ENCODE measurements at places on chromosomes 1 and 21. TPM values are rescaled to one million over a fixed set of nuclear protein-coding genes. Genes with fewer than 3 reads are reported as not detected.

DNA sequence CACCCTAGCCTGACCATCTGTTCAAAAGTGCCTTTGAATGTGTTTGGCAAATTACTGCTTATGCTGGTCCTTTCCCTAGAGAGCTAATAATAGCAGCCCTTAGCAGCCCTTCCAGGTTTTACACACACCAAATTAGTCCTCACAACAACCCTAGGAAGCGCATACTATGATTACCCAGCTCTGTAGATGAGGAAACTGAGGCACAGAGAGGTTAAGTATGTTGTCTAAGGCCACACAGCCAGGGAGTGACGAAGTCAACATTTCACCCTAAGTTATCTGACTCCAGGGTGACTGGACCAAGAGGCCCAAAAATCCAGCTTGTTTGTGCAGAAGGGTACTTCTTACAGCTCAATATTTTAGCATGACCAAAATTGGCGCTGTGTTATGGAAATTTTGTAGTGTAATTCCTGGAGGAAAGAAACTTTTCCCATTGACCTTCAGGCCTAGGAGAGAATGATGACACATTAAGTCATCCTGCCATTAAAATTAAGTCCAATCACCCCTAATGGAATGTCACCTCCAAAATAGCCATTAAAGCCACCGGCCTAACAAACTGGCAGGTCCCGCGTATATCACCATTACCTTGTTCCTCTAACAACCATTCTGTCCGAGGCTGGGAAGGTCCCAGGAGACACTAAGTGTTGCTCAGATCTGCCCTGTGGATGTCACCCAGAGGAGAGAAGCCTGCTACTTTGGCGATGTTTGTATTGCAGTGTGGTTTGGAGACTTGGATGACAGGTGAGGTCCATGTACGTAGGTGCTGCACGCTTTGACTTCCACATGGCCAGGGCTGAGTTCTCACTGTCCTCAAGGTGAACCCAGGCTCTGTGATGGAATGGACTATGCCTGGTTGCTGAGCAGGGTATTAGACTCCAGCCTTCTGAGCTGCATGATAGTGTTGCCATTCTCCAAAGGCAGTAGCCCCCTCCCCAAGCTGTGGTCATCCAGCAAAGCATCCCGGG lies 258.3 kb downstream of the TOMM20 start:
- DNase-seq = no peak

- DNase-seq = no peak
Observed at GRCh38 chr1:27570356-27570755, 33.6 kb downstream of the AHDC1 start.

Gene DRAXIN
- polyA plus RNA-seq = 1.4 TPM

DNA sequence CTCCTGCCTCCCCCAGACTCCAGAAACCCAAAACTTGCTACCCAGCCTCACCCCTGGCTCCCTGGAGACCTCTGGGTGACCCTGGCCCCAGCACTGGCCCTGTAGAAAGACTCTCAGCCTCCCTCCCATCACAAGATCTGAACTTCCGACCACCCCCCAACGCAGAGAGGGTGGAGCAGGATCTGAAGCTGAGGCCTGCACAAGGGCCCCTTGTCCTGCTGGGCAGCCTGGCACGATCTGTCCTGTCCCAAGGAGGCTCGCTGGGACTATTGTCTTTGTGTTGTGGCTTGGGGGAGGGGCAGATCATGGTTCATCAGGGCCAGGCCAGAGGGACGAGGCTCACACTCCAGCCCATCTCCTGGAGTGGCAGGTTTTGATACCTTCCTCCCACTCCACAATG lies 20.0 kb downstream of the PHLDA3 start:
- DNase-seq = no peak
